Fibroblast of the aortic adventitia (primary cell): ENCODE measurements at places on chromosomes 7 and 10. TPM values are rescaled to one million over a fixed set of nuclear protein-coding genes. Genes with fewer than 3 reads are reported as not detected.

DNA sequence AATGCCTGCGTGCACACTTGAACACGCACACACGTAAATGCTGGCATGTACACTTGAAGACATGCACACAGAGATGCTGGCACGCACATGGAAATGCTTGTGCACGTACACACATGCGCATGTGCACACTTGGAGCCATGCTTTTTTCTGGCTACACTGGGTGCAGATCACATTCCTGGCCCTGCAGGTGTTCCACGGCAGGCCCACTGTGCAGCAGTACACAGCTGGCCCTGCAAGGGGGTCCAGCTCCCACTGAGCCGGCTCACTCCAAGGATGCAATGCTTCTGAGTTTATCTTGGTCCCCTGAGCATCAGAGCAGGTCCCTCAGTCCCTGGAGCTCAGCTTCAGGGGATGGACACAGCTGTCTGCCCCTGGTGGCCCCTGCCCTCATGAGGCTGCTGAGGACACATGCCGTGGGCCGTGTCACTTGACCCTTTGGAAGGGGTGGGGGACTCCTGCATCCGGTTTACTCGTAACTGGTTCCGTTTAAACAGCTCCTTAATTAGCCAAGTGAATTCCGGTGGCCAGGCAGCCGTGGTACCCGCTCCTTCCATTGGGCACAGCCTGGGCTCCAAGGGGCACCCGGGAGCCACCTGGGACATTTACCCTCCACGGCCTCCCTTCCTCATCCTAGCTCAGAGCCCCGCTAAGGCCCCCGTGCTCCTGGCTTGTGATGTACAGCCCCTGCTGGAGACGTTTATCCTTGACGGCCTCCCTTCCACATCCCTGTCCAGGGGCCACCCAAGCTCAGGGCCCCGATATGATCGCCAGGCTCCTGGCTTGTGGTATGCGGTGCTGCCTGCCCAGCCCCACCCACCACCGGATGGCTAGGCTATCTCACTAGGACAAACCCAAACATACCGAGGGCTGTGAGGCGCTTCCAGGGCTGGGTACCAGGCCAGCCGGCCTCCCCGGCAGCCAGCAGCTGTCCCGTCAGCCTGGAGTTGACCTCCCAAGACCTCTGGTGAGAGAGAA, 39.5 kb upstream of the DPYSL4 start:
- DNase-seq, result no peak

DNA sequence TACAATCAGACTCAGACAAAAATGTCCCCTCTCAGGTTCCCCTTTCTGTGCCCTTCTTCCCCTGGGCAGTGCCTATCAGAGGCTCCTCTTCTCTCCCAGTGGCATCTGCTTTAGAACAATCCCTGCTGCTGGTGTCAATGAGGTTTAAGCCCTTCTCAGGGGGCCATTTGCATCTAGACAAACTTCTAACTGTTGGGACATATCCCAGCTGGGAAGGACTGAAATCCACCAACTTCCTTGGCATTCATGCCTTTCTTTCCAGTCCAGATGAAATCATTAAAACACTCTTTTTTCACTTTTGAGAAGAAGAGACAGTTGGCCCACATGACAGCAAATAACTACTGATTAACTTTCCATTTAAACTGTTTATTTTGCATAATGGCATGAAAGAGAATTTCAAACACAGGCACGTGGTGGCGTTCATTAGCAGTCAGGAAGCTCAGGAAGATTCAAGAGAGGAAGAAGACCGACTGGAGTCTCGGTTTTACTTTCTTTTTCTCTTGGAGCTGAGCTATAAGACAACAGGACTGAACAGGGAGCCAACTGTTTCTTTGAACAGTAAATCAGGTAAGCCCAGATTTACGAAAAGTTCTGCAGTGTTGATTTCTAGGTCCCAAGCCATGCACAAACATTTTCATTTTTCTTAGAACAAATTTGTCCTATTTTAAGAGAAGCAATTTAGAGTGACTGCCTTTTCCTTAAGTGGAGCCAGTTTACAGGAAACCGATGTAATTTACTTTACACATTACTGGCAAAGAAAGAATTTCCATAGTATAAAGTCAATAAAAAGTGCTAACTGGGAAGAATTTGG, at the start of gene GIMAP2:
Gene GIMAP2, plus strand, starts transcription at position 488 of the 811 bp plus-strand sequence. CDS start 1,354 bp downstream, outside the sequence.
- no peak for DNase-seq

The MALRD1 gene
- total RNA-seq, result 0.36 TPM in 1 of 2 replicates, not detected in the other

The TCF7L2 gene
- 8.8 and 14.8 TPM in 2 replicates for total RNA-seq

- peak; percentile 11 for DNase-seq
Observed at GRCh38 chr10:27448921-27449320, 55.2 kb upstream of the RAB18 start.

- peak; percentile 73 for DNase-seq
Observed at GRCh38 chr7:29921404-29922010, 68.1 kb downstream of the SCRN1 start.

The COL28A1 gene
- 0.09 TPM in 1 of 2 replicates, not detected in the other for total RNA-seq

- DNase-seq, result peak; percentile 87
Observed at GRCh38 chr7:2172311-2173188, 60.2 kb downstream of the MAD1L1 start.
